Renal cortical epithelial cell (primary cell): ENCODE measurements at places on chromosomes 6 and 20. TPM values are rescaled to one million over a fixed set of nuclear protein-coding genes. Genes with fewer than 3 reads are reported as not detected.

GRCh38 chr6:48401016-48401415, 290.0 kb upstream of the PTCHD4 start:
- DNase-seq: no peak

VEGFA gene
- total RNA-seq: 121 and 249 TPM in 2 replicates

DNA sequence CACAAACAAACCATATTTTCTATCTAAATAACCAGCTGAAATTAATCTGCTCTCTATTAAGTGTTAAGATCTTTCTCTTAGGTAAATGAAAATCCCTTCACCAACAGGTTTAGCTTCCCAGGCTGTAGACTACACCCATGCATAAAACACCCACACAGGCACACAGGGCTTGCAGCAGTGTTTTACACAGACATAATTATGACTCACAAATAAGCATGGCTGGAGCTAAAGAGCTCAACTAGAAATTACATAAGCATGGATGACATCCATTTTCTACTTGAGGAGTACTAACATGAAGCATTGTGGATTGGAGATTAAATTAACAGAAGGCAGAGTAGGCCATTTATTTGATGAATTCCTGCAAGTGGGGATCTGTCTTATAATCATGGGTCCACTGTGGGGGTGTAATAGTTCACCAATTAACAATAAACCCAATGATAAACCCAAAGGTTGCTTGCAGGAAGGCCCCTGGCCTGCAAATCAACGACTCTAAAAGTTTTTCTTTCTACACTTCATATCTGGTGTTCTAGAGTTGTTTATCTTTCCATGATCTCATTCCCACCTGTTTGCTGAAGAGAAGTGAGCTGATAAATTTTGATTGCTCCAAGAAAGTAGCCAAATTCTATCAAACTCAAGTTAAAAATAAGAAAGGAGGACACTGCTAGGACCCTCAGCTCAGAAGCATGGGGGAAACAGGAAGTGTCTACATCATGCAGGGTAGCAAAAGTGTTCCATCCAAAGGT, 33.8 kb upstream of the E2F3 start:
- DNase-seq: peak; percentile 30

DNA sequence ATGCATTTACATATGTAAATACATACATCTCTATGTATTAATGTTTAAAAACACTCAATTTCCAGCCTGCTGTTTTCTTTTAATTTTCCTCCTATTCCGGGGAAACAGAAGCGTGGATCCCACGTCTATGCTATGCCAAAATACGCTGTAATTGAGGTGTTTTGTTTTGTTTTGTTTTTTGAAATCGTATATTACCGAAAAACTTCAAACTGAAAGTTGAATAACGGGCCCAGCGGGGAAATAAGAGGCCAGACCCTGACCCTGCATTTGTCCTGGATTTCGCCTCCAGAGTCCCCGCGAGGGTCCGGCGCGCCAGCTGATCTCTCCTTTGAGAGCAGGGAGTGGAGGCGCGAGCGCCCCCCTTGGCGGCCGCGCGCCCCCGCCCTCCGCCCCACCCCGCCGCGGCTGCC, 355 bp upstream of the BMP2 start:
- DNase-seq: no peak

GRCh38 chr6:137589067-137589848, 95.1 kb upstream of the OLIG3 start:
- DNase-seq: peak; percentile 61

SLC17A1 gene
- total RNA-seq: 7.6 and 18.4 TPM in 2 replicates

DNA sequence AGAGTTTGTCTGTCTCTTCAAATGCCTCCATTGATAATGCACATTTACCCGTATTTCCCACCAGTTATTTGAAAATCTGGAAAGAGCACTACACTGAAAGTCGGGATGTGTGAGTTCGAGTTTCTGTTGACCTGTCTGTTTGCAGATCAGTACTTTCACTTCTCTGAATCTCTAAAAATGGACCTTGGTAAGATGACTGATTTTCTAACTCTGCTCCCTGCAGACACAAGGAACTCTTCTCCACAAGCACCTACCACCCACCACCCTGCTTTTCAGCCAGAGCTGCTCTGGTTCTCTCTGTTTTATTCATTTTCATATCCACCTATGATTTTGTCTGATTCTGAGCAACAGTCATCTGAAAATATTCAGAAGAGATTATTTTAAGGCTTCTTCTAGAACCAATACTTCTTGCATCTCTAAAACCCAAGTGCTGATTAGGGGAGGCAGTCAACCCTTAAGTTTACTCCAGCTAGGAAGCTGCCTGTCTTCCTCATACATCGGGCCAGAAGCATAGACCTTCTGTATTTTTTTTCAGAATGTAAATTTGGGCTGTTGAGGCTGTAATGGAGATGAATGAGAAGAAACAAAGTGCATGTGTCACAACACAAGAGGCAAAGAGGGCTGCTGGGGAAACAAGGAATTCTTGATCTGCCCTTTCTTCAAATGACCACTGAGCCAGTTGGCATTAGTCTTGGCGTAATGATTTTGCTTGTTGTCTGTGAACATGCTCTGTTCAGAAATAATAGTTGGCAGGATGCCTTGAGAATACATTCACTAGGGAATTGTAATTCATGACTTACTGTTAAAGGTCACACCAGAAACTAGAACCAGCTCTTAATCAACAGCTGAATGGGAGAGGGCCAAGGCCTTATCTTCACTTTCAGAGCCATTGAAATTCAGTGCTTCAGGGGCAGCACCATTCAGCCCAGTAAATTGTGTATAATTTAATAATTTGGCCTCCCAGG, 85.4 kb upstream of the MYLIP start:
- peak; percentile 18 for DNase-seq
